ENCODE measurements at places on chromosomes 12 and 14. TPM values are rescaled to one million over a fixed set of nuclear protein-coding genes. Genes with fewer than 3 reads are reported as not detected.

MRPL52 gene
- 110 TPM for total RNA-seq

DNA sequence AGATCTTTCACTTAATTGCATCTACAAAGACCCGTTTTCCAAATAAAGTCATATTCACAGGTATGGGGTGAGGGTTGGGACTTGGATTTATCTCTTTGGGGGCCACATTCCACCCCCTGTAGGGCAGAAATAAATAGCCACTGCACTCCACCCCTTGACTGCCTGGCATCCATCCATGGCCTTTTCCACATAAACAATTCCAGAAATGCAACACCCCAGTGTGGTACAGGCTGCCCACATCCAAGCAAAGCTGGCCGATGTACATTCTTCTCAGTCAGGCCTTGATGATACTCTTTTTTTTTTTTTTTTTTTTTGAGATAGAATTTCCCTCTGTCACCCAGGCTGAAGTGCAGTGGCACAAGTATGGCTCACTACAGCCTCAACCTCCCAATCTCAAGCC is 12.9 kb downstream of the DGLUCY start:
- H3K36me3 ChIP-seq: peaks cover 9% of the 10 kb centered on the region
- H3K27ac ChIP-seq: no peak overlapping the region
- H3K4me1 ChIP-seq: no peaks in the 10 kb centered on the region
- H3K4me3 ChIP-seq: no peak overlapping the region
- DNase-seq: no peak

DNA sequence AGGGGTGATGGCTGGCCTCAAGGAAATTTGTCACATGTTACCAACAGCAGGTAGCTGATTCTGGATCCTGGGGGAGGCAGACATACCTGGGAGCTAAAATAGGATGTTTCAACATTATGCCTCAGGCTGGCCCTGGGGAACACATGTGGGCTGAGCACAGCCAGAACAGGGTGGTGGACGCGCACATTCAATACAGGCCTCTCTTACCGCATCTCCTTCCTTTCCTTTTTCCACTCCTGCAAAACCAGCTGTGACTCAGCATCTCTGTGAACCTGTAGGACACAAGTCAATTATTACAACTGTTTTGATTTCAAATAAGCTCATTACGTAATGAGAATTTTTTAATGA is 61.0 kb downstream of the NT5DC3 start:
- no peaks in the 10 kb centered on the region for H3K27me3 ChIP-seq
- peak overlapping the region; percentile 42 for H3K27ac ChIP-seq
- no peak overlapping the region for H3K4me3 ChIP-seq
- H3K4me1 ChIP-seq: peaks cover 20% of the 10 kb centered on the region

DNA sequence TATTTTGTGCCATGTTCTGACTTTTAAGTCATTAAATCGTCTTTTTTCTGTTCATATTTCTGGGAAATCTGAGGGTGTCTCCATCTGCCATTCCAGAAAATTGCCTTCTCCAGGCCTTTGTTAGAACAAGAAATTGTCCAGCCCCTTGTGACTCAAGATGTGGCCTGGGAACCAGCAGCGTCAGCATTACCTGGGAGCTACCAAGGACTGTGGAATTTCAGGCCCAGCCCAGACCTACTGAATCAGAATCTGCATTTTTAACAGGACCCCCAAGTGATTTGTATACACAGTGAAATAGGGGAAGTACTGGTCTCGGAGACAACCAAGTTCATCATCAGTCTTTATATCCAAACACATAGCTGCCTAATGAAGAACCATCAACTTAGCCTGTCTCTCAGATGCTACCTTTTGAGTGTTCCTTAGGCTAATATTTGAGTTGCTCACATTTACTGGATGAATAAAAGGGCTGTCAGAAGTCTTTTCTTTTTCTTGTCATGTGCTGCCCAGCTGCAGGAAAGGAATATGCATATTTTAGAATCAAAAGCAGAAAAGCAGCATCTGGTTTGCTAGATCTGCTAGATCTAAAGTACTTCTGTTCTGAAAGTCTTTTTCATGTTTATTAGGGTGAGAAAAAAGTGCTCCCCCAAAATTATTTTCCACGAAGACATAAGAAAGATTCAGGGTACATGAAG is 21.2 kb downstream of the GPHB5 start:
- H3K27ac ChIP-seq: no peak overlapping the region
- no peaks in the 10 kb centered on the region for H3K4me1 ChIP-seq
- H3K27me3 ChIP-seq: no peaks in the 10 kb centered on the region
- H3K36me3 ChIP-seq: no peaks in the 10 kb centered on the region

DNA sequence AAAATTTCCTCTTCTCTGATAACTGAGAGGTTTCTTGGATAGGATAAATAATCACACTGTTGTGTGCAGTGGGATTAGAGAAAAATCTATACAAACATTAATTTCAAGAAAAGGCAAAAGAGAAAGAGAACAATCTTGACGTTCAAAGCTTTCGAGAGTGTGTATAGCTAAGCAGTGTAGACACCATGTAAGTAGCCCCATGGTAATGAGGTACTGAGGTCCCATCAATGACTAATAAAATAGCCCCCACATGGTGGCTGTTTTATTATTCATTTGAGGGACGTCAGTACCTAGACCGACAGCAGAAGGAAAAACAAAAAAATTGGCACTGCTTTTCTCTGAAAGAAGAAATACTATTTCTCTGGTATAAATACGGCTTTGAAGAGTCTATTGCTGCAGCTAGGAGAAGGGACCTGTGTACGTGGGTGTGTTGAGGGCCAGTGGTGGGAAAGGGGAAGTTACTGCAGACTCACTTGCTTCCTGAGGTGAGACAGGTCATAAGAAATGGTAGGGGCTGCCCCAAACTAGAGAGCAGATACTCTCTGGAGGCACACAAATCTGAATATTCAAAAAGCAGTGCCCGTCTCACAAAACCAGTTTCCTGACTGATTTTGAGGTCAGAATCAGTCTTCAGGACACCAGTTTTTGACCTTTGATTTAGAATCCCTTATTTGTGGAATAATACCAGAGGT is 339.8 kb downstream of the EMP1 start:
- H3K36me3 ChIP-seq: no peaks in the 10 kb centered on the region
- H3K4me3 ChIP-seq: no peak overlapping the region
- peaks cover 8% of the 10 kb centered on the region for H3K4me1 ChIP-seq
- DNase-seq: no peak

SLC17A8 gene
- not detected for total RNA-seq

DNA sequence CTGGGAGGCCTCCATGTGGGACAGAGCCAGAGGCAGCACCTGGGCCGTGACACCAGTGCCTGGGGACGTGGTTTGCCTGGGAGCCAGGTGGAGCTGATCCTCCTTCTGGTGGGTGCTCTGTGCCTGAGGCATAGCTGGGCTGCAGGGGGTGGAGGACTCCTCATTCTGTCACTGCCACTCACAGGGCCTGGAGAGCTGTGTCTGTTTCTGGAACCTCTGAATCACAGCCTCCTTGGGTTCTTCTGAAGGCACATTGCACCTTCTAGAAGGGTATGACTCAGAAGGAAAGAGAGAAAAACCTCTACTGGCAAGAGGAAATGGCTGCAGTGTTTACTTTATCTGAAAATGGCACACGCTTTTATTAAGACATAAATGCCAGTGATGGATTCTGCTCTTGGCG is 659.8 kb downstream of the VRK1 start:
- DNase-seq: no peak
- no peak overlapping the region for H3K4me3 ChIP-seq
- H3K4me1 ChIP-seq: no peaks in the 10 kb centered on the region
- no peaks in the 10 kb centered on the region for H3K36me3 ChIP-seq

DNA sequence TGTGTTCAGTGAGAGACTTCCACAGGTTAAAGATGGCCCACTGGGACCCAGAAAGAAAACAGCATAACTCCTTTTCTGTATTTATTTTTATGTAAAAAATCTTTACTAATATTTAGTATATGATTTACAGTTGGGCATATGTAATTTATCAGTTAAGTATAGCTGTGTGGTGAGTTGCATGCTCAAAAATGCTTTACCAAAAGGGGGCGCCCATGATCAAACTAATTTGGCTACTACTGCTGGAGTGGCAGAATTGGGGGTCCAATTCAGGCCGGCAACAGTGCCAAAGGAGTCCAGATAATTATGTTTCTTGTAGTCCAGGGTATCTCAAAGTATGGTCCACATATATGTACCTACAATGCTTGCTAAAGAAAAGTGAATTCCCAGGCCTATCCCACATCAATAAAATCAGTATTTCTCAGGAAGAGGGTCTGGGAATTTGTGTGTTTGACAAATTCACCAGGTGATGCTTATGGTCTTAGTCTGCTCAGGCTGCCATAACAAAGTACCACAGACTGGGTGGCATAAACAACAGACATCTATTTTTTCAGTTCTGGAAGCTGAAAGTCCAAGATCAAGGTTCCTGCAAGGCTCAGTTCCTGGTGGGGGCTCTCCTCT is 152.0 kb downstream of the KTN1 start:
- no peaks in the 10 kb centered on the region for H3K36me3 ChIP-seq
- DNase-seq: peak; percentile 58
- H3K4me1 ChIP-seq: peaks cover 31% of the 10 kb centered on the region
- H3K27ac ChIP-seq: no peak overlapping the region

DNA sequence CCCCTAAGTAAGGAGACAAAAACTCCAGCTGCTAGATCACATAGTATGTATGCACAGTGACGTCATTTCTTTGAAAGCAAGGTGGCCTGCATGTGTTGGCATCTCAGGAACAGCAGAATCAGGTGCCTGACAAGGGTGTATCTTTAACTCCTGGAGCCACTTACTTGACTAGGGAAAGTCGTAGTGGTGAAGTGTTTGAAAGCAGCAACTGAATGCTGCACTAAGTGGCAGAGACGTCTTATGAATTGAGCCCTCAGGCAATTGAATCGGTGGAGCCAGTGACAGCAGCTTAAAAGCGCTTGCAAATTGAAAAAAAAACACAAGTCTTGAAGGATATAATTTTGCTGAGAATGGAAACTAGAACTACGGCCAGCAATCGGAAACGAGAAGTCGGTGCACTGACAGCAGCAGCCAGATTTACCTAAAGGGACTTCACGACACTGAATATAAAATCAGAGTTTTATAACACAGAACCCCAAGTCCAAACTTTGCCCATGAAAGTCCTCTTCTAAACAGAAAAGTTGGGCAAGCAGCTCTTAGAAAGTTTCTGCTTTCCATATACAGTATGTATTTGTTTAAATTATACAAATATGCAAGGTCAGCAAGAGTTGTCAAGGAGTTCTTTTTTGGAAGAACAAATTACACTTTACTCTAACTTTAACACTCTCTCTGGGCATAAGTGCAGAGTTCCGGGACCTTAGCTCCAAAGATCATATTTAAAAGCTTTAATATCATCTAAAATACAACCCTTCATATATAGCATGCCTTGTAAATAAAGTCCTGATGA is 1.1 kb downstream of the IGF1 start:
- H3K4me1 ChIP-seq: no peaks in the 10 kb centered on the region
- no peak overlapping the region for H3K27ac ChIP-seq
- no peak for DNase-seq
- H3K4me3 ChIP-seq: no peak overlapping the region
- H3K27me3 ChIP-seq: no peaks in the 10 kb centered on the region

DNA sequence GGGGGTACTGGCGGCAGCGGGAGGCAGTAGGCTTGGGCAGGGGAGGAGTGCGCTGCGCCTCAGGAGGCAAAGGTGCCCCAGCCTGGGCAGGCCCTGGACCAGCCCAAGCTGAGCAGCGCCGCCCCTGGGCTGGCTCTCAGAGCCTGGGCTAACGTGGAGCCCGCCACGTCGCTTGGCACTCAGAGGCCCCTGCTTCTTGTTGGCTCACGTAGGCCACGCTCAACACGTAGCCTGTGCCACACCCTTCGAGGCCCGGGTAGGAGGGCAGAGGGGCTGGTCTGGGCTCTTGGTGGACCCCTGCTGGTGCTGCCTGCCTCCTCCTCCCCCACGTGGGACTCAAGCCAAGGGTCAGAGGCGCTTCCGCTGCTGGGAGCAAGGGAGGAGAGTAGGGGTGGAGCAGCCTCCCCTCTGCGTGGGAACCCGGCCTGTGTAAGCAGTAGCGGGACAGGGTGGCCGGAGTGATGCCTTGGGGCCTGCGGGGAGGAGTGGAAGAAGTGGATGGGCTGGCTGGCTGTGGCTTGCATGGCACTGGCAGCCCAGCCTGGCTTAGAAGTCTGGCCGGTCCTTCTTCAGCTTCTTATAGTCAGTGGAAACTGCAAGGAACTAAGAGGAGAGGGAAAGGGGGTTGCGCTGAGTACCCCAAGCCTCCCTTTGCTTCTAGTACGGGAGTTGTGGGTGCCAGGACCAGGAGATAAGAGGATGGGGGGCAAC is 5.7 kb downstream of the SHMT2 start:
- H3K4me1 ChIP-seq: peaks cover 29% of the 10 kb centered on the region
- H3K4me3 ChIP-seq: no peak overlapping the region
- peaks cover 90% of the 10 kb centered on the region for H3K36me3 ChIP-seq
- H3K27ac ChIP-seq: peak overlapping the region; percentile 20
- H3K27me3 ChIP-seq: peaks cover 27% of the 10 kb centered on the region

ANO4 gene
- 1.9 TPM for total RNA-seq

GRCh38 chr12:20963762-20964161 is 153.3 kb downstream of the SLCO1B3 start:
- H3K36me3 ChIP-seq: peaks cover 5% of the 10 kb centered on the region
- no peak for DNase-seq
- H3K4me3 ChIP-seq: no peak overlapping the region
- no peaks in the 10 kb centered on the region for H3K4me1 ChIP-seq
- no peak overlapping the region for H3K27ac ChIP-seq

DNA sequence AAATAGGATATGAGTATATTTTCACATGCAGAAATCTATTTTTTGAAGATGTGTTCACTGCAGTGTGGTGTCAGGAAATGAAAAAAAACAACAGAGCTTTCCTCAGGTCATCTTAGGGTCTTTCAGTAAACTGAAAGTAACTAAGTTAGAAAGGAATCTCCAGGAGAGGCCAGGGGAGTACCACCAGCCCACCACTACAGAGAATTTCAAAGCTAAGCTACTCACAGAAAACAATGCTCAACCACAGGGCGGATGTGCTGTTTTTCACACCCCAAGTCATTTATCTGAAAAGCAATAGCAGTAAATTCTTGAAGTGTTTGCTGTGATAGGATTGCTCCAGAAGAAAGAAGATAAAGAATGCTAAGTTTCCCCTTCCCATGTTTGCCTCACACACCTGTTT is 79.0 kb downstream of the IFNG start:
- H3K4me1 ChIP-seq: no peaks in the 10 kb centered on the region
- no peak overlapping the region for H3K27ac ChIP-seq
- H3K27me3 ChIP-seq: peaks cover 69% of the 10 kb centered on the region
- DNase-seq: no peak

NACA gene
- 835 TPM for total RNA-seq

Data from Calu3 (cell line).